ENCODE measurements at places on chromosomes 7 and 10. TPM values are rescaled to one million over a fixed set of nuclear protein-coding genes. Genes with fewer than 3 reads are reported as not detected.

The PSMC2 gene
- 108 TPM for total RNA-seq

The PALD1 gene
- total RNA-seq: 9.6 TPM

The OGDHL gene
- total RNA-seq: 12.3 TPM

The C10orf67 gene
- 0.17 TPM for total RNA-seq

The FEZF1 gene
- total RNA-seq: 0.67 TPM

The ABCC2 gene
- 64.0 TPM for total RNA-seq

The JMJD1C gene
- total RNA-seq: 58.3 TPM

The MUC12 gene
- 0.50 TPM for total RNA-seq

The LRMDA gene
- 2.0 TPM for total RNA-seq

The PTF1A gene
- total RNA-seq: 0.51 TPM

The ST8SIA6 gene
- 1.0 TPM for total RNA-seq

The TDRD1 gene
- not detected for total RNA-seq

The MYO1G gene
- total RNA-seq: 0.53 TPM

The SPDYE9 gene
- not detected for total RNA-seq

The CASP2 gene
- total RNA-seq: 55.2 TPM

The C10orf95 gene
- 2.3 TPM for total RNA-seq

The PLXDC2 gene
- 83.4 TPM for total RNA-seq

The ZNF365 gene
- total RNA-seq: 0.63 TPM

The ANXA8 gene
- 2.0 TPM for total RNA-seq

The SMKR1 gene
- not detected for total RNA-seq

The OR9A2 gene
- total RNA-seq: not detected

The PAPOLB gene
- 0.07 TPM for total RNA-seq

The CLCN1 gene
- total RNA-seq: 0.12 TPM

The HOXA10 gene
- total RNA-seq: 4.9 TPM

The PPP1R17 gene
- total RNA-seq: 4.5 TPM

The RNF133 gene
- 0.22 TPM for total RNA-seq

The LMOD2 gene
- 0.19 TPM for total RNA-seq

The C10orf105 gene
- not detected for total RNA-seq

The RHOBTB1 gene
- 26.4 TPM for total RNA-seq

The SPDYE6 gene
- not detected for total RNA-seq

The UTF1 gene
- not detected for total RNA-seq

The PON1 gene
- total RNA-seq: 3.0 TPM

The CYTH3 gene
- 36.6 TPM for total RNA-seq

The LEP gene
- not detected for total RNA-seq

The AKR1C8 gene
- 1.00 TPM for total RNA-seq

The LRIT1 gene
- not detected for total RNA-seq

The BMPER gene
- total RNA-seq: 10.2 TPM

The POU6F2 gene
- total RNA-seq: 2.0 TPM

Data from type B pancreatic cell (in vitro differentiated cells).